ENCODE measurements at places on chromosomes 6 and 20.

DNA sequence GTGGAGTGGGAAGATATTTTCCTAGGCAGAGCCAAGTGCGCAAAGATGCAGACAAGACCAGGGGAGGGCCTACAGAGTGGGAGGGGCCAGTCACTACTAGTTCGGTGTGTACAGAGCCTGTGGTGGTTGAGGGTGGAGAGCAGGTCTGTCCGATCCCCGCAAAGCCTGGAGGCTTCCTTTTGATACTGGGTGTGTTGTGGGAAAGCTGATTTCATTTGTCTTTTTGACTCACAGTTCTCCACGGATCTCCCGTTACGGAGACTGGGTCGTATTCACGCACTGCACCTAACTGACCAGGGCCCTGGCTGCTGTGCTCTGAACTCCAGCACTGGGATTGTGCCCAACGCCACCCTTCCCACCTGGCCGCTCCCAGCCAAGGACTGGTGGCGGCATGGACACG lies 1.4 kb upstream of the TIAM2 start:
- no peak for DNase-seq

- no peak for DNase-seq
Measured at GRCh38 chr20:4989570-4989969, 11.7 kb downstream of the SLC23A2 start.

GRCh38 chr6:124008000-124008987 lies 204.6 kb downstream of the NKAIN2 start:
- no peak for DNase-seq

DNA sequence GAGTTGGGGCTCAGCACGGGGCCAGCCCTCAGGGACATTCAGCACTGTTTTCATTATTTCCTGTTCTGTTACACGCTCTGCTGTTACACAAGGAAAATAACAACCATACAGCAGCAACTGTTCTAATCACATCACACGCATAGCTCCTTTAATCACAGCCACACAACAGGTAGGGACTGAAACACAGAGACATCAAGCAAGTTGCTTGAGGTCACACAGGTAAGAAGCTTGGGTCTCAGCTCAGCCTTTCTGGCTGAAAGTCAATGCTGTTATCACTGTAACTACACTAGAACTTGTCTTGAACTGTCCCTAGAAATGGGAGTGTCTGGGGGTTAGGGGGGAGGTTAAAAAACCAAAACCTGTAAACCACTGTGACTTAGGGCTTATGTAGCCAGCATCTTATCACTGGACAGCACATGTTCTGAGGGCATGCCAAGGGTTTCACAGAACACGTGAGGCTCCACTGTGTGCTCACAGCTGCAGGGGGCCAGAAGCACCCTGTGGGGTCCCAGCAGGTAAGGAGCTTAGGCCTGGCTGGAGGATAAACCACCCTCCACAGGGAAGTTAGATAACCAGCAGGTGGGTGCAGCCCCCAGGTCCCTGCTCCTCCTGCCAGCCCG lies 146.0 kb downstream of the EYA2 start:
- DNase-seq = no peak

- DNase-seq = no peak
Measured at GRCh38 chr6:33620158-33620855, 815 bp upstream of the ITPR3 start.

- no peak for DNase-seq
Measured at GRCh38 chr6:142155895-142156757, 9.1 kb downstream of the VTA1 start.

GRCh38 chr6:73884540-73884939 lies 188.5 kb downstream of the CD109 start:
- DNase-seq = no peak

DNA sequence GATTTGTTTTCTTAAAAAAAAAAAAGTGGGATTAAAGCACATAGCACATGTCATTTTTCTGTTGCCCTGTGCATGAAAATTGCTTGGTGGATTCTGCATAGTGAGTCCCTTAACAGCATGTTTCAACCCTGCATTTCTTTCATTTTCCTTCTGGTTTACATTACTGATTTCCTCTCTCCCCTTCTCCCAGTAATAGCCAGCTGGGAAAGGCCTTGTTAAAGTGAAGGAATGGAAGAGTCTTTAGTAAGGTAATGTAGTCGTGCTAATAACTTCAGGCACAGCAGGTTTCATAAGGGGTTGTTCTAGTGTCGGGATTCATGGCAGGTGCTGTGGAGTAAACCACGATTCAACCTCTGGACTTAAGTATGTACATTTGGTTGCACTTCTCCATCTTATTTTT lies 202.4 kb downstream of the FARS2 start:
- no peak for DNase-seq

DNA sequence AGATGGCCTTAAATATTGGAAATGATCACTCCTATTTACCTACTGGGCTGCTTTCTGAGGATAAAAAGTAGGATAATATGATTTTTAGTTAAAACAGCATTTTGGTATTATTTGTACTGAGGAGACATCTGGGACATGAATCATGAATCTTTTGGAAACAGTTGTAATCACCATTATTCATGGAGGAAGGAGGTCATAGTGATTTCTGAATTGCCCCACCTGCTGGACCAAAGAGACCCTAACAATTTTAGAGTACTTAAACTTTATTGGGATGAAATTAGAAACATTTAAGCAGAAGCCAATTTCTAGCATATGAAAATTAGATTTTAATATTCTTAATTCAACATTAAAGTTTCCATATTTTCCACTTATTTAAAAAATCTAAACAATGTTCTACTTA lies 108.4 kb upstream of the SIM1 start:
- no peak for DNase-seq

DNA sequence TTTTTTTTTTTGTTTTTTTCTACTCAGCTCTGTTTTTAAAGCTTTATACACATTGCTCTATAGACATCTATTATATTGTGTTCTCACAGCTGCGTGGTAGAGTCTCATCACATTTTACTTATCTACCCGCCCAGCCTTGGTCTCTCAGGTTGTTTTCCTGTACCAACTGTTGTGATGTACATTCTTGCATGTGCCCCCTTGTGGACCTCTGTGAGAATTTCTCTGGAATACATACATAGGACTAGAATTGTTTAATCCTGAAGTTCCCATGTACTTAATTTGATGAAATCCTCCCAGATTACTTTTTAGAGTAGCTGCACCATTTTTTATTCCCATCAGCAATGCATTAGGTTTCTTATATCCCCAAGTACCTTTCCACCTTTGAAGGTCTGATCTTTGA lies 40.4 kb upstream of the TINAG start:
- no peak for DNase-seq

GRCh38 chr20:34922654-34923381 lies 32.8 kb downstream of the GSS start:
- no peak for DNase-seq

DNA sequence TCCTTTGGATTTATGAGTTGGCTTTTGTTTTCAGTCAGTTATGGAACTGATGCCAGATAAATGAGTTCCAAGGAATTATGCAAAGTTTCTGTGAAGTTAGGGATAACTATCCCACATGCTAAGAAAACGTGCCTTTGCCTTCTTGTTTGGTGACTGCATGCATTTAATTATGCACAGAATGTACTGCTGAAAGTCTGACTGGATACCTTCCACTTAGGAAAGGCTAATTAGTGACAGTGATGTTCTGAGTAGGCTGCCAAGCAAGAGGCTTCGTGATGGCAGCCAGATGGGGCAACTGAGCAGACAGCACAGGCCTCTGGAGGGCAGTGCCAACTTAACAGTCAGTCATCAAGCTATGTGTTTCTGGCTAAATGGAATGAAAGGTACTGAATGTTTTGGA lies 289.9 kb downstream of the CD109 start:
- DNase-seq = no peak

DNA sequence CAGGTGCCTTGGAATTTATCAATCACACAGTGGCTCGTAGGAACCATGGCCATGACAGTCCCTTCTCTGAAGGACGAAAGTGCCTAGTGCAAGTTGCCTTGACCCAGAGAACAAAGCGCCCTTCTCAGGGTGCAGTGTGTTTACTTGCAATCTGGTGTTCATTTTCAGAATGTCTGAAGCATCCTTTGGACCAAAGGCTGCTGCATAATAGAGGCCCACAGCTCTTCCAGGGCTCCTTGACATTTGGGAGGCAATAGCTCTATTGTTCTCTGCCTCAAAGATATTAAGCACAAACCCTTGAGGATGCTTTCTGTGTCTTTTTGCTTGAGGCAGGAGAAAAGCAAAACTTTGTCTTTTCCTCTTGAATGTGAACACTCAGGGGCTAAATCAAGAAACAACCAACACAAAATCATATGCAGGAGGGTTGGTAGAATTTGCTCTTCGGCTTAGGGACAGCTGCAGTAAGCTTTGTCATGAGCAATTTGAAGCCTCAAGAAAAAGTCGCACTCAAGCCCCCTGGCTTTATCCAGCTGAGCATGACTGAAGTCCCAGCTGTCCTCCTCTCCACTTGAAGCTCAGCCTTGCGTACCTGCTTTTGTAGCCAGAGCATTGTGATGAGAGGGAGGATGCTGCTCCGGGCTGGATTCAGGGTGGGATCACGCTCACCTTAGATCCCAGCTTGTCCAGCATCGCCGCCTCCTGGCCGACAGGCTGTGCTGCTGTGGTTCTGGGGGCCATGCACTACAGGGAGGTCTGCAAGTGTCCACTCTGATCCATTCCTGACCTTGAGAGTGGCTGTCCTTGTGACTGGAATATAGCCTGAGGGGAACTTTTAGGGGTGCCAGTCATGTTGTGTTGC lies 495.4 kb downstream of the CDH26 start:
- DNase-seq = no peak

- DNase-seq = no peak
Measured at GRCh38 chr6:1906609-1907008, 296.9 kb downstream of the FOXC1 start.

DNA sequence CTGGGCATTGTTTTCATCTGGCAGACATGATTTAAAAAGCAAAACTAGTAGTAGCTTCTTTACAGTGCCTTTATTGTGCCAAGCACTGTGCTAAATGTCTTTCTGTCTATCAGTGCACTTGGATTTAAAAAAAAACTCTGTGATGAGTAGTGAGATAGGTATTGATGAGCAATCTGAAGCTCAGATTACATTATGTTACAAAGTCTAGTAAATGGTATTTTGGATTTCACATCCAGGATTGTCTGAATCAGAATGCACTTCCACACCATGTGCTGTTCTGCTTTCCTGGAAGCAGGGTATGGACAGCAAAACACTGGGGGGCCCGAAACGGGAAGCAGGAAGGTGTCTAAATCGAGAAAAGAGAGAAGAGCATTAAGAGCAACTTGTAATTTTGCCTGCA lies 103.4 kb upstream of the CCN2 start:
- DNase-seq = no peak

DNA sequence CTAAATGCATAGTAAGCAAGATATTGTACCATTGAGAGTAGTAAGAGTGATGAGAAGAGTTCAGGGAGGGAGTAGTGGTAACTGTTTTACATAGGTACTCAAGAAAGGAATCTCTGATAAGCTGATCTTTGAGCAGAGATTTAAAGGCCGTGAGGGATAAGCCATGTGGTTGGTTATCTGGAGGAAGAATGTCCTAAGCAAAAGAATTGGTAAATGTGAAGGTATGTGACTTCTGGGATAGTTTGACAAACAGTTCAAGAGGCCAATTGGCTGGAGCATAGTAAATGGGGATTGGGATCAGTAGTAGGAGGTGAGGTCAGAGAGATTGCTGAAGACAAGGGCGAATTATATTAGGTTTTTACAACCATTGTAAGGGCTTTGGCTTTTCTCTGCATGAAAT lies 40.1 kb downstream of the PLCB1 start:
- no peak for DNase-seq

- DNase-seq = no peak
Measured at GRCh38 chr20:13683833-13684232, 45.1 kb upstream of the TASP1 start.

GRCh38 chr6:25065666-25066065 lies 129.9 kb upstream of the RIPOR2 start:
- DNase-seq = no peak

GRCh38 chr20:46549188-46549972 lies 1.1 kb downstream of the OCSTAMP start:
- no peak for DNase-seq

GRCh38 chr20:63124092-63124781 lies 91.7 kb downstream of the YTHDF1 start:
- no peak for DNase-seq

DNA sequence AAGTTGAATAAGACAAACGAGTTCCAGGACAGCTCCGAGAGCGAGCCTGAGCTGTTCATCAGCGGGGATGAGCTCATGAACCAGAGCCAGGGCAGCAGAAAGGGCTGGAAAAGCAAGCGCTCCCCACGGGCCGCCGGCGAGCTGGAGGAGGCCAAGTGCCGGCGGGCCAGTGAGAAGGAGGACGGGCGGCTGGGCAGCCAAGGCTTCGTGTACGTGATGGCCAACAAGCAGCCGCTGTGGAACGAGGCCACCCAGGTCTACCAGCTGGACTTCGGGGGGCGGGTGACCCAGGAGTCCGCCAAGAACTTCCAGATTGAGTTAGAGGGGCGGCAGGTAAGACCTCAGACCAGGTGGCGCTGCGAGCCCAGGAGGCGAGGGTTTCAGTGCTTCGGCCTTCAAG lies 56.0 kb upstream of the TMEM181 start:
- DNase-seq = no peak

GRCh38 chr6:152828431-152828830 lies 77.8 kb downstream of the VIP start:
- DNase-seq = no peak

DNA sequence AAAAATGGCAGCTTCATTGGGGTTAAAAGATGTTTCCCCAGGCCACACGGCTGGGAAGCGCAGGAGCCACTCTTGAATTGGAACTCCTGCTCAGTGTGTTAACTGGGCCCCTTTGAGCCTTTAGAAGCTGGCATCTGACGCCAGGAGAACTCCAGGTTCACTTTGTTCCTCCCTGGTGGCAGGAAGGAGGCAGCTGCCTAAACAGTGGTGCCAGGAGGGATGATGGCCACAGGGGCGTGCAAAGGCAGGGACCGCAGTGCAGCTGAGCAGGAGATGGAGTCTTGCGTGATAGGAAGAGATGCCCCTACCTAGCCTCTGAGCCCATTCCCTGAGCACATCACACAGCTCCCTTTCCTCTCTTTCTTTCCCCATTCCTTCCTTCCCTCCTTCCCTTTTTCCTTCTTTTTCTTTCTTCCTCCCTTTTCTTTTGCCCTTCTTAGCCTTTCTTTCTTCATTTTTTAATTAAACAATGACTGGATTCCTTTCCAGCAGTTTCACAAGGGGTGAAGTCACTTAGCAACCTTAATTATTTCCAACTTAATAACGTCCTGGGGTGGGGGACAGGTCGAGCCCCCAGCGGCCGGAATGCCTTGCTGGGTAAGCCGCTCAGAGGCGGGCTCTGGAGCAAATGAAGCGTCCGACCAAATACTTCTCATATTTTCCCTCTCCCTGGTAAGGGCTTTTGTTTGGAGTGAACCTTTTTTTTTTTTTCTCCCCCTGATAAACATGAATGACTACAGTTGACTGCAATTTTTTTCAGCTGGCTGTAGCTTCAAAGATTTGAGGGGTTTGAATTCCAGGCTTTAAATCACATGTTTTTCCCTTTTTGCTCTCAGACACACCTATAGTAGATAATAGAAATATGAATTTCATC lies 20.8 kb upstream of the BMP7 start:
- no peak for DNase-seq

DNA sequence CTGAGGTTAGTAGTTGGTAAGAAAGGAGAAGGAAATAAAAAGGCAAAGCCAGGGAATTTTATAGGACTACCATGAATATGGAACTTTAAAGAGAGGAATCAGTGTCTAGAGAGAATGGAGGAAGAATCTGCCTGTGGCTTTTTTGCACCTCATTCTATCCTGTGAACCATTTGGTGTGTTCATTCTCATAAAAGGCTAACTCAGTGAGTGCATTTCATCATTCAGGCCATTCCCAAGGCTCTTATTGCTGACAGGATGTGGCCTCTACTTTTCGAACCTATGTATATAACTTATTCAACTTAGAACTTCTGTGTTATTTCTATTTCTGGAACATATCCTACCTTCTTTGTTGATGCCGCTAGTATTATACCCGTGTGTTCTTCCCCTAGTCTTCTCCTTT lies 27.1 kb downstream of the HSF2 start:
- DNase-seq = no peak

All from effector memory CD4-positive, alpha-beta T cell (primary cell).